ENCODE measurements at places on chromosomes 12 and 14.
A peak's percentile ranks its signal among the peaks of the same experiment; 100 is the strongest.

GRCh38 chr12:28145216-28145615 is 45.0 kb upstream of the CCDC91 start:
- DNase-seq = no peak

- no peak for DNase-seq
Measured at GRCh38 chr12:12442548-12443071, 85.7 kb downstream of the BORCS5 start.

- no peak for DNase-seq
Measured at GRCh38 chr14:87002776-87003175, 990.2 kb downstream of the GALC start.

GRCh38 chr12:5577741-5578140 is 145.8 kb downstream of the NTF3 start:
- no peak for DNase-seq

DNA sequence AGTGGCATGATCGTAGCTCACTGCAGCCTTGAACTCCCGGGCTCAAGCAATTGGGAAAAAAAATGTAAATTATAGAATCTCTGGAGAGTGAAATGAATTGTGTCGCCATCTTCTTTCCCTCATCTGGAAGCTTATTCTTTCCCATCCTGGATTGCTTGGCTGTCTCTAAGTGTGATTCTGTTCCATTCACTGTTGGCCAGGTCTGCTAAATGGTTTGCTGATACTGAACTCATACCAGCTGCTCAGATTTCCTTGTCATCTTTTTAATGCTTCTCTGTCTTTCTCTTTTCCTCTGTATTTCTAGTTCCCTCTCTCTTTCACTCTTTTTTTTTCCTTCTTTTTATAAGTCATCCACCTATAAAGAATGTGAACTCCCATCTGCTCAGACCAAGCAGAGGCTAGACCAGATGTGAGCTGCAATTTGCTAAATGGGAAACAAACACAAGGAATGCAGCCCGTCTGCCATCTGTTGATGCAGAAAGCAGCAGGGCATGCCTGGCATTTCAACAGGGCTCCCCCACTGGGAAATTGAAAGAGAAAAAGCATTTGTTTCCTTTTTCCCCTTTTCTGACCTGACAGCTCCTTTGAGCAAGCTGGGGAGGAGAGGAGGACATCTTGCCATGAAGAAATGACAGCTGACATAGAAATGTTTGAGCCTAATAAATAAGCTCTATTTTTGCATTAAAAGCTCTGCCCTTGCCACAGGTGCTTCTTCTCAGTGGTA is 1823.6 kb upstream of the FLRT2 start:
- no peak for DNase-seq

GRCh38 chr12:39272871-39273655 is 169.9 kb downstream of the KIF21A start:
- peak; percentile 2 for DNase-seq

- DNase-seq = no peak
Measured at GRCh38 chr12:91511795-91512420, 329.3 kb upstream of the DCN start.

DNA sequence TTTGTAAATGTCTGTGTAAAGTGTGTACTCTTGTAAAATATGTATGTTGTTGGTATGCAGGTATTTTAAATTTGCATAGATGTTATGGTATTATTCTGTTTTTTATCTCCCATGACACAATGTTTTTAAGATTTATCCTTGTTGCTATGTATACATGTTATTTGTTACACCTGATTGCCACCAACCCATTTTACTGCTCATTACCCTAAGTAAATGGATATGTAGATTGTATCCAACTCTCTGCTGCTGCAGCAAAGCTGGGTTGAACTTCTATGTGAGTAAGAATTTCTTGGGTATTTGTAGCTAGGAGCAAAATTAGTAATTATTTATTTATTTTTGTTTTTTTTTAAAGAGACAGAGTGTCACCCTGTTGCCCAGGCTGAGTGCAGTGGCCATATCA is 6.2 kb downstream of the APAF1 start:
- DNase-seq = no peak

- DNase-seq = no peak
Measured at GRCh38 chr14:77264466-77265186, 6.4 kb downstream of the NGB start.

- DNase-seq = no peak
Measured at GRCh38 chr12:71469258-71469750, 29.7 kb downstream of the LGR5 start.

DNA sequence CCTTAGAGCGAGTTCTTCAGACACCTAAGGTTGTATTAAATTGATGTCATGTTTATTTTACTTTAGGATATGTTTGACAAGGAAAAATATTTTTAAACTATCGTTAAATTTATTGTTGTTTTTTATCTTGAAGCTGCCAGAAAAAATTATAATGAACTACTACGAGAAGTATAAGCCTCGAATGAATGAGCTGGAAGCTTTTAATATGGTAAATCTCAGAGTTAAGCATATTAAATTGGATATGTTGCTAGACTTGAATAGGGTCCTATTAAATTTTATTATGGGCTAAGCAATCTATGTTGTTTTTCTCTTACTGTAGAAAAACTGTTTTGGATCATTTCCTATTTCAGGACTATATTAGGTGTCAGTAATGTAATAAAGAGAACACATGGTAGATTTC is 118.2 kb downstream of the METTL25 start:
- DNase-seq = no peak

DNA sequence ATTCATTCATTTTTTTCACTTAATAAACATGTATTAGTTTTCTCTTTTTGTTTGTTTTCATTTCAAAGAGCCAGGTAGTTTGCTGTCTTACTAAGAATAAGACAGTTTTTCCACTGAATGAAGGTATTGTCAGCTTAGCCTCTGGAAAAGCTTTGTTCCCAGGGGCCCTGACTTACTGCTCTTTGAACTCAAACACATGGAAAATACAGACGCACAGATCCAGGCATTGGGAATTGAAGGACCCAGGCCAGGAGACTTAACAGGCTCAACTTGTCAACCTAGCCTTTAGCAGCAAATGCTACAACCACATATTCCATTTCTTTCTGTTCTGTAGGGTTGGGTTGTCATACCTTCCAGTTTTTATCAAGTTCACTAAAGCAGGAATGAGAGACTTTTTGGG is 38.5 kb upstream of the SLCO1C1 start:
- no peak for DNase-seq

DNA sequence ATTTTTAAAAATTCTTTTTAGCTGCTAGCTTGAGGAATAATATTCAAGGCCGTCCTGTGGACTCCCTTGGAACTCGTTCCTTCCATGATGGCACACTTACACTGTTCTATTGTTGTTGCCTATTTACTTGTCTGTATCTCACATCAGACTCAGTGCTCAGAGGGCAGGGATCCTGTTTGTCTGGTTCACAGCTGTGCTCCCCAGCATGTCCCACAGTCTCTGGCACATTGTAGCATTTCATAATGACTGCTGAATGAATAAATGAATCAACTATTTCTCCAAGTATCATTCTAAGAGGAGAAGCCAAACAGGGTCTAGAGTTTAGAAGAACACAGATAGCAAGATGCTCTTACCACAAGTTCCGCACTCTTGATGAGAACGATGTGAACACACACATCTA is 48.0 kb downstream of the NTN4 start:
- DNase-seq = no peak

DNA sequence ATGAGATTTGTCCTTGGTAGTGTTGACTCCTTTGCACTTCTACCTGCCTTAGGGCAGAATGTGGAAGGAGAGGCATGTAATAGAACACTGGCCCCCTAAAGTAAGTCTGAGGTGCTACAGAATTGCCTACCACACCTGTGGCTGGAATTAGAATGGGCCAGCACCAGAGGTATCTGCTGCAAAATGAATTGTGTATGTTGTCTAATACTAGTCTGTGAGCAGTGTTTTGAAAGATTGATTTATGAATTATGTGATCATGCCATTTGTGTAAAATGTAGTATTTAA is 5.7 kb upstream of the STYX start:
- DNase-seq = no peak

DNA sequence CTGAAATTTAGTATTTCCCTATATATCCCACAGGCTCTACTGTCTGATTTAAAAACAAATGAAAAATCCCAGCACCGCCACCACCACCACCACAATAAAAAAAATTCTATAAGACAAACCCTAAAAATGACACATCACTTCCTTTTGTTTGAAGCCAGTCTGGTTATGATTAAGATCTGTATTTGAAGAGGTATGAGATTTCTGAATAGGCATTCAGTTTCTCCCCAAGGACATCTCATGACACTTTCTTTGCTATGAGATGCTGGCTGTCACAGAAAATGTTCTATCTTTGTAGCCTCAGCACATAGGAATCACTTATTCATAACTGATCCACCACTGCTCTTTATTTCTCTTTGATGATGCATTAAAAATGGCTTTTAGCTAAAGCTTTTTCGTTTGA is 1071.0 kb downstream of the SLC6A15 start:
- DNase-seq = no peak

DNA sequence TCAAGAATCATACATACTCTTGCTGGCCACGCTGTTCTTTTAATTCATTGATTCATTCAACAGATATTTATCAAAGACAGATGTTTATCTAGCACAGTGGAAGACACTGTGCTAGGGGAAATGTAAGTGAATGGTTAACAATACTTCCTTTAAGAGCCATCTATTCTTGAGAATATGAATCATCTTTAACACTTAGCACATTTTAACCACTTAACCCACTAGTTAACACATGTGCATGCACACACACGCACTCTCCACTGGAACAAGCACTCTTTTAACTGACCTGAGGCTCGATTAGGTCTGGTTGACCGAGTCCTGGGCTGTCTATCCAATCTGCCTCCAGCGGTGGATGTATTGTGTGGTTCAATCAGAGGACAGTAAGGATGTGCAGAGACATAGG is 34.6 kb downstream of the LMNTD1 start:
- DNase-seq = no peak

DNA sequence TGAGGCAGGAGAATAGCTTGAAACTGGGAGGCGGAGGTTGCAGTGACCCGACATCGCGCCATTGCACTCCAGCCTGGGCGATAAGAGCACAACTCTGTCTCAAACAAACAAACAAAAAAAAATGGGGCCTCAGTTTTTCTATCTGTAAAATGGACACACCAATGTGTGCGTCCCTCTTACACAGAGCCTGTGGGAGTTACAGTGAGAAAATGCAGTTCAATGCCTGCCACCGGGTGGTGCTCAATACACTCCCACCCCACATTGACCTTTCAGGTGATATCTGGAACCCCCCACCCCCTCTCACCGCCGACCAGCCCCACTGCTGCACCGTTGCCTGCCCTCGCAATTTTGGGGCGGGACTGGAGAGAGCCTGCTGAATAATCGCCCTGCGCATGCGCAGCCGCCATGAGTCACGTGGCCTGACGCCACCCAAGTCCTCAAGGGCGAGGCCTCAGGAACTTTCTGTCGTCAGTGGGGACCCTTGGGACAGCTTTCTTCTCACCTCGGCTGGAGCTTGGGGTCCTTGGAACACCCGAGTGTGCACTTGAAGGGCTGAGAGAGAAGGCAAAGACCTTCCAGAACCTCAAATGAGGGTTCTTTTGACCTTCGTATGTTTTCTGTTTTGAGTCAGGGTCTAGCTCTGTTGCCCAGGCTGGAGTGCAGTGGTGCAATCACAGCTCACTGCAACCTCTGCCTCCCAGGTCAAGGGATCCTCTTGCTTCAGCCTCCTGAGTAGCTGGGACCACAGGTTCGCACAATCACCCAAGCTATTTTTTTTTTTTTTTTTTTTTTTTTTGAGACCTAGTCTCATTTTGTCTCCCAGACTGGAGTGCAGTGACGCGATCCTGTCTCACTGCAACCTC is 14.6 kb upstream of the CABP1 start:
- DNase-seq = no peak

GRCh38 chr14:73058922-73059673 is 764 bp downstream of the RBM25 start:
- DNase-seq = peak; percentile 8

DNA sequence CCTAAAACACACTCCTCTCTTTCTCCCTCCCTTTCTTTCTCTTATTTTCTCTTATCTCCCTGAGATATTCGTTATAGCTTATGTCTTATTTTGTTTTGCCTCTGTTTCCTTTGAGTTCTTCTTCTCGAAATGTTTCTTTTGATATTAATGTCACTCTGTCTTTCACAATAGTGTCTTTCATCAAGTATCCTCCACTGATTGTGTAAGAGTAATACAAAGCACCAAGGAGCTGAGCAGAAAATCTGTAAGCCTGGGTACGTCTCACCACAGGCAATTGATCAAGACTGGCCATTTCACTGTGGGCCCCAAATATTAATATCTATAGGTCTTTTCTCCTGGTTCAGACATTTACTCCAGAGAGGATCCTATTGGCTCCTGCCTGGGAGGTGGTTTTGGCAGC is 4.8 kb upstream of the LYZ start:
- no peak for DNase-seq

- no peak for DNase-seq
Measured at GRCh38 chr14:54671537-54671936, 104.6 kb downstream of the SAMD4A start.

DNA sequence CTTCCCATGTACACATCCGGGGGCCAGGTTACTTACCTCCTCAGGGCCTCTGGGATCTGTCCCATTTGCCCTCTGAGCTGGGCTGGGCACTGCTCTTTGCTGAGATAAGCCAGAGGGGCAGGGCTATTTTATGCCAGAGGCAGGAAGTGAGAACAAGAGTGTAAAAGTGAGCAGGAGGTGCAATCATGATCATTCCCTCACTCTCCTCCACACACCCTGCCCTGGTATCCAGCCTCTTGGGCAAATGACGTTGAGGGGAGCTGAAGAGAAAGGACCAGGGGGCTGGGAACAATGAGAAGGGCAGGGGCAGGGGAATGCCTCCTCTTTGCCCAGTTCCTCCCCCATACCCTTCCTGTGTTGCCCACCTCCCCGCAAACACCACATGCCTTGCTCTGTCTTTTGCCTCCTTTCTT is 4.2 kb downstream of the LPAR5 start:
- DNase-seq = no peak

DNA sequence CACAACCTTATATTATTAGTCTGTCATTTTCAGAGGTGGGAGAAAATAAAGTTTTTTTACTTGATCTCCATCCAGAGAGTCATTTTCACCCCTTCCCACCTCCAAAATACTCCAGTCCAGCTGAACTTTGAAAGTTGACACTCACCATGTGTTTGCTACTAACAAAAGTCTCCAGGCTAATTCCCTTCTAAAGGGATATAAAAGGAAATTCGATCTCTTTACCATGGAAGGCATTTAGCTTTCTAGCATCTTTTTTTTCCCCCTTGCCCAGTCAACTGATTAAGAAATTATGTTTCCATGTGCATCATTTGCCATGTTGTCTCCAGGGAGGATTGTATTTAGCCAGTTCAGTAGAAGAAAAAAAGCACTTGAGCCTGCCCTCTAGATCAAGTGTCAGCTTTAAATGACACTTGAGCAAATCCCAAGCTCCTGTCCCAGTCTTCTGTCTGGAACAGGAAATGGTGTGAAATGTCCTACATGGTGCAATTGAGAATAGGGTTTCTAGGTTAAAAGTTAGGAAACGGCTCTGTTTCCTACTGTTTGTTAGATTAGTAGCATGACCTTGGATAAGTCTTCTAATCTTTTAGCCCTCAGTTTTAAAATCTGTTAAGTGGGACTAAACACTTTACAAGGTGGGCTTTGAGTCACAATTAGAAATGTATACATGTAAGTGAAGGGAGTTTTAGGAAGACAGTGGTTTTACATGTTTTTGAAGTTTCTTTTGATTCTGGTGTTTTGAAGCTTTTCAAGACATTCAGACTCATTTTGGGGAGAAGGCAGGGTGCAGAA is 67.2 kb downstream of the GNS start:
- peak; percentile 45 for DNase-seq

Data from NCI-H1092 (cell line).